ENCODE measurements at places on chromosomes 4 and X.

DNA sequence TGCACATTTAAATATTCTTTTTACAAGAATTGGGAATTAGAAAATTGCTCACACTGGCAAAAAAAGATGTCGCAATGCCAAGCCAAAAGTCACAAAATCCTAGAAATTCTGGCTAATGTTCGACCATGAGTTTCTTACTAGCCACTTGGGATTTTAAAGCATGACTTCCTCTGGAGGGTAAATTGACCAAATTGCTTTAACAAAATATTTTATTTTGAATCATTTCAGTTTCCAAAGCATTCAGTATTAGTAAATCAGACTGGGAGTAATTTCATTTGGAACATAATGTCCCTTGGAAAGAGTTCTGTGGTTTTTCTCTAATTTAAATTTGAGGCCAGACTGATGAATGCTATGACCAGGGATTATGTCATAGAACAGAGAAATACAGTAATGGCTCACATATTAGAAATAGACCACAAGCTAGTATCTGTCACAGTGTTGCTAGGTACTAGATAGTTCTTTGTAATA, 7.6 kb upstream of the CXCL5 start:
- no peak for DNase-seq

GRCh38 chrX:32126997-32127396, 1055.2 kb upstream of the FTHL17 start:
- no peak for DNase-seq

DNA sequence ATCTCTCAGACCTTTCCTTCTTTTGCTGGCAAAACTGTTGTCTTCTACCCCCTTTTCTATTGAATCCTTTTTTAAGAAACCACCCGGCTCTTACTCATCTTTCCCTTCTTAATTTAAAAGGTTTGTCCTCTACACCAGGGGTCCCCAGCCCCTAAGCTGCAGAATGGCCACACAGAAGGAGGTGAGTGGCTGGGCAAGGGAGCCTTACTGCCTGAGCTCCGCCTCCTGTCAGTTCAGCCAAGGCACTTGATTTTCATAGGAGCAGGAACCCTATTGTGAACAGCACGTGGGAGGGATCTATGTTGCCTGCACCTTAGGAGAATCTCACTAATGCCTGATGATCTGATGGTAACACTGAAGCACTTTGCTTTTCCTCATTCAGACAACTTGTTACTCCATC, 726.3 kb upstream of the INTU start:
- no peak for DNase-seq

DNA sequence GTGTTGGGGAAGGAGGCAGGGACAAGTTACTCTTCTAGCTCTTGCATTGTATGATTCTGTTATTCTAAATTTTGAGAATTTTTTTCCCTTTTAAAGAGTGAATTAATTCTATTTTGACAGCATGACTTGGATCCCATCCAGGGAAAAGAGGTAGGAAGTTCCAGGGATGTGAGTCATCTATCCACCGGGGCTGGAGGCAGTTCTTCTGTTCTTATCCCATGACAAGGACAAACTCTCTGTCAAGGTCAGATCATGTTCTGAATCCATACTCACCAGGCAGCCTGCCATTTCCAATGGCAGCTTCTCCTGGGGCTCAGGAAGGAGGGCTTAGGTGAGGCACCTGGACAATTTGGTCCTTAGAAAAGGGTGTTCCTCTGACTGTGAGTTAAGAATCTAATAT, 132.0 kb upstream of the MED14 start:
- DNase-seq, result no peak

DNA sequence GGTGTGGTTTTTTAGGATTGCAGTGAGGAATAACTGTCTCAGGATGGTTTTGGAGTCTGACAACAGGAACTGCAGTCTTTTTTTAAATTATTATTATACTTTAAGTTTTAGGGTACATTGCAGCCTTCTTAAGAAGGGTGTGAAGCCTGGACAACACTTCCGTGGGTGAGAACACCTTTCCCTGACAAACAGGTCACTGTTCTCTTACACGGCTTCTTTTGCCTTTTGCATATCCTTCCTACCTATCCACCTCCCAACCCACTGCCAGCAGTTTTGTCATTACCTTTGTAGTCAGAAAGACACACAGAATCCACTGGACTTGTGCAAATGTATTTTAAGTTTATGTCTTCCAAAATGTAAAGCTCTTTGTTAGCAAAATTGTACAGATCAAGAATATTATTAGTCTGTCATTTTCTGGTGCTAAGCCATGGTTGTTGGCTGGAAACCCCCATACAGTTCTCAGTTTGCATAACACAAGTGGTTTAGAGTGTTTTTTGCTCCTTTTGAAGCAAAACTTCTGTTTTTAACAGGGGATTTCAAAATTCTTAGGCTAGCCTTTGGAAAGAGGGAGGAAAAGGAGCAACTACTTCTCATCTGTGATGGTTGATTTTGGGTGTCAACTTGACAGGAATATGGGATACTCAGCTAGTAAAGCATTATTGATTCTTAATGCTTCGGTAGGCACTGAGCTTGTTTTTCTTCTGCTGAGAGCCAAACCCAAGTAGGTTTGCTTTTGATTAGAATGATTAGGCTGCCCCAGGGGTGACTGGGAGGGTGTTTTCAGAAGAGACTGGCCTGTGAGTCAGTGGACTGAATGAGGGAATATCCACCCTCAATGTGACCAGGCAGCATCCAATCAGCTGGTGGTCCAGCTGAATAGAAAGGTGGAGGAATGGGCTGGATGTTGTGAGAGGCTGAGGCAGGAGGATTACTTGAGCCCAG, 29.4 kb upstream of the KLHL2 start:
- no peak for DNase-seq

DNA sequence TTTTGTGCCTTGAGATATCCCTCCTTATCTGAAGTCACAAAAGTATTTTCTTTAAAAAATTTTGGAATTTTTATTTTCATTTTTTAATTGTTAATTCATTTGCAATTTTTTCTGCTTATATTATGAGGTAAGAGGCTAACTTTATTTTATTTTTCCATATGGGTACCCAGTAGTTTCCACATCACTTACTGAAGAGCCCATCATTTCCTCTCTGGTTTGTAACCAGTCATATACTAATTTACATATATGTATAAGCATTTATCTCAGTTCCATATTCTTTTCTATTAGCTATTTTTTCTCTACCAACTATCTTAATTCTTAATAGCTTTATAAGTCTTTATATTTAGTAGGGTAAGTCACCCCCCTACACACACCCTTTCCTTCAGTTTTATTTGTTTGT, 27.0 kb downstream of the MGARP start:
- no peak for DNase-seq

GRCh38 chr4:129218360-129218759, 122.4 kb downstream of the C4orf33 start:
- peak; percentile 5 for DNase-seq

DNA sequence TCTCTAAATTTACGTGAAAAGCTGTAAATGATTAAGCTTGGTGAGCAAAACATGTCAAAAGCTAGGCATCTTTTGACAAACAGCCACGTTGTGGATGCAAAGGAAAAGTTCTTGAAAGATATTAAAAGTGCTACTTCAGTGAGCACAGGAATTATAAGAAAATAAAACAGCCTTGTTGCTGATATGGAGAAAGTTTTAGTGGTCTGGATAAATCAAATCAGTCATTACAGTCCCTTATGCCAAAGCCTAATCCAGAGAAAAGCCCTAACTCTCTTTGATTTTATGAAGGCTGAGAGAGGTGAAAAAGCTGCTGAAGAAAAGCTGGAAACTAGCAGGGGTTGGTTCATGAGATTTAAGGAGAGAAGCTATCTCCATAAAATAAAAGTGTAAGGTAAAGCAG, 487.2 kb downstream of the CCSER1 start:
- no peak for DNase-seq

DNA sequence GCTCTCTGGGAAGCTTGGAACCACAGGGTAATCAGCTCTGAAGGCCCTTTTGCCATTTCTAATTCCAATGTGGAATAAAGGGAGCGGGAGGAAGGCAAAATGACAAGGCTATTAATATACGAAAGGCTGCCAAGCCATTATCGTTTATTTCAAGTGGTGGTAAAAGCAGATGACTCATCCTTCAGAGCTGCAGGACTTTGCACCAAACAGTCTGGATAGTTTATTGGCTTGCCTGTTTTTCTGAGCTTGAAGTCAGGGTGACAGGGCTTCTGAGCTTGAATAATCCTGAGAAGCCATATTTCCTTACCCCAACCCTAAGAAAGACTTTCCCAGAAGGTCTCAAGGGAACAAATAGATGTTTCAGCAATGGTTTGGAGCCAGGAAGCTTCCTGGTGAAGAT, 7.7 kb upstream of the GABRE start:
- DNase-seq, result no peak

DNA sequence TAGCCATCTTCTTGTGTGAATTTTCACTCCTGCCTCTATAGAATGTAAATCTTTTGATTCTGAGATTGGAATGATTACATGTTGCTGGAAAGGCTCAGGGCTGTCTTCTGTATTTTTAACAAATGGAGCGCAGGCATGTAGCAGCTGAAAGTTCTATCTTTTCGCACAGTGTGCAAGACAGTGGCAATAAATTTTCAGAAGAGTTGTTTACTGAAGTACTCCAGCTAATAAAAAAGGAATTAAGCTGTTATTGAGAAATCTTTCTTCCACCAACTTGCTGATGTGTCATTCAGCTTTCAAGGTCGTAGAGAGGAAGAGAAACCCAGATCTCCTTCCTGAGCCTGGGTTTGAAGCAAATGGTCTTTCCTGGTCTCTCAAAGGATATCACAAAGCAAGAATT, 122.0 kb upstream of the PUDP start:
- no peak for DNase-seq
